ENCODE measurements at places on chromosomes 2 and 18. TPM values are rescaled to one million over a fixed set of nuclear protein-coding genes. Genes with fewer than 3 reads are reported as not detected.

GRCh38 chr2:198662905-198663304 is 794.8 kb downstream of the SATB2 start:
- no peak for DNase-seq

- no peak for DNase-seq
Observed at GRCh38 chr2:233919938-233920337, 2.8 kb downstream of the TRPM8 start.

DNA sequence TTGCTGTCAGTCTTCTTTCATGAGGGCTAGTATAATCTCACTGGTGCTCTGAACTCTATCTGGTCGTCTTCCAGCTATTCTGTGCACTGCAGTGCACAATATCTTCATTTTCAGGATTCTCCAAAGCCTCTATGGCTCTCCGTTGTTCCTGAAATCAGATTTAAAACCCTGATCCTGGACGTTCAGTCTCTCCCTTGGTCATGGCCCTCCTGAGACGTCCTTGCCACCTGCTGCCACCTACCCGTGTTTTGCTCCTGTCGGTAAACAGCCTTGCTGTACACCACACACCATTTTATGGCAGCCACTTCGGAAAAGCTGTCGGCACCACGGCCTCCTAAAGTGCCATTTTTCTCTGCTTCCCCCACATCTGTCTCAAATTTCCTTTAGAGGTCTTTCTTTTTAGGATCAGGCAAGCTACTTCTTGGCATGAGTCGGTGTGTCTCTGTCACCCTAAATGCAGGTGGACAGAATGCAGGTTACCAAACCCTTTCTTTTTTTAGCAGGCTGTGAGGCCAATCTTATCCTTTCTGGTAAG is 170.0 kb downstream of the HRH4 start:
- DNase-seq, result no peak

DNA sequence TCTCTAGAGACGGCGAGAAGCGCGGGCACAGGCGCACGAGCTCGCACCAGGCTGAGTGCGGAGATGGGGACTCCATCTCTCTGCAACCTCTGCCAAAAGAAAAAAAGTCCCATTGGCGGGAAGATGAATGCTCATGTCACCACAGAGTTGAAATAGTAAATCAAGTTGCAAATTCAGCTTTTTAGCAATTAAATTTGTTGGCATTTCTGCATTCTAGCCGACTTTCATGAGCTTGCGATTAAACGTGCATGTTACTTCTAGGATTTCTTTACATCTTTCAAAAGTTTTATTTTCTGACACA is 588 bp downstream of the CHAC2 start:
- DNase-seq, result no peak

CBLN2 gene
- 24.5 TPM for polyA plus RNA-seq

MC2R gene
- not detected for polyA plus RNA-seq

TOGARAM2 gene
- 4.1 TPM for polyA plus RNA-seq
